ENCODE measurements at places on chromosomes 1 and 21.

DNA sequence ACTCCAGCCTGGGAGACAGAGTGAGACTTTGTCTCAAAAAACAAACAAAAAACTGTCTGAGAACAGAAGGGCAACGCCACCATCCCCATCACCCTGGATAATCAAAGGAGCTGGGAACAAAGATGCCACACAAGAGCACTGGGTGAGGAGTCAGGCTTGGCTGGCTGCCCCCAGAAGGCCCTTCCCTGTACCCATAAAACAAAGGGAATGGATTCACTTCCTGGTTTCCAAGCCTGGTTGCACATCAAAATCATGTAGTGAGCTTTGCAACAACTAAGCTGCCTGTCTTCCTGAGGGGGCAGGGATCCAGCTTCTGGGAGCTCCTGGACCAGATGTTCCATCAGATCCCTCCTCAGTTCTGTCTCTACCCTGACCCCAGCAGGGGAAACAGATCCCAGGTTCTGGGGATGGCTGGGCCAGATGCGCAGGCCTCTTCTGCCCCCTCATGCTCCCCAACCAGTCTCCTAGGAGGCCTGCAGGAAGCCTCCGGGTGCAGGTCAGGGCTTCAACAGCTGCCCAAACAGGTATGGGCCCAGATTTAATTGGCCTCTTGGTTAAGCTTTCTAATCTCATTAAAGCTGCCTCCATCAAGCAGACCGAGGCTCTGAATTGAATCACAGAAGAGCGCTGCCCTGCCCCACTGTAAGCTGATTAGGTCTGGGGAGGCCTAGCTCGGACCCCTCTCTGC lies 97.8 kb downstream of the MRPL37 start:
- no peak for DNase-seq

GRCh38 chr1:219160967-219161366 lies 12.7 kb upstream of the LYPLAL1 start:
- DNase-seq, result no peak

DNA sequence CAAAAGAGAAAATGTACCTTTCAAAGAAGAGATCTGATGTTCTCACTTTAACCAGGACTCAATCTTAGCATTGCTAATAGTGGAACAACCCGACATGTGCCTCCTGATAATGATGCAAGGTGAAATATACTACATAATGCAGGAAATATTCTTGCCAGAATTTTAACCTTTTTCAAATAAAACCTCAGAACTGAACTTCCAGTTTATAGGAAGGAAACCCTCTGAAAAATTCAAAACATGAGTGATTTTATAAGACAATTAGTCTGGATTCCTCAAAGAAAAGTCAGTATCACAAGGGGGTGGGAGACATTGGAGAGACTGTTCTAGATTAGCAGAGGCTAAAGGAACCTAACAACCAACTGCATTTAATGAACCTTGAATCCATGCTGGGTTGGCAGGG lies 18.1 kb downstream of the AHCYL1 start:
- DNase-seq, result no peak

DNA sequence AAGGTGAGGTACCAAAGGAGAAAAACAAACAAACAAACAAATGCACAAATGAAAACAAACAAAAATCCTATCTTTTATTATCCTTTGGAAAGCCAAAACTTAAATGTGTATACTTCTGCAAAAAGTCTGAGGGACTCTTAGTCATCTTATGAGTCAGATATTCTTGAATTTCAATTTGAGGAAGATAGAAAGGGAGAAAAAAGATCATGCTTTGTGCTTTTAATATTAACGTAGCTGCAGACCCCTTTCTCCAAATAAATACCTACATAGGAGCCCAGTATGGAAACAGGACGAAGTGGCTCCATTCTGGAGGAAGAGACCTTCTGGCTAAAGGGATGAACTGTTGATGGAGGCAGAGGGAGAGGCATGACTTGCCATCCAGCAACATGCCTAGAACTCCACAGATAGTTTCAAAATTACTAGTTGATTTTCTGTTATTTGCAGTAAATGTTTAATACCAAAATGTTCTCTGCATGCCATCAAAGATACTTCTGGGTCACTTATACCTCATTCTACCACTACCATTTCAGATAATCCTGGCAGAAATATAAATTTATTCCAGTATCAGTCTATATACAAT lies 25.4 kb downstream of the NUP210L start:
- DNase-seq, result no peak

- DNase-seq, result no peak
Measured at GRCh38 chr1:225343618-225344017, 84.2 kb downstream of the LBR start.

DNA sequence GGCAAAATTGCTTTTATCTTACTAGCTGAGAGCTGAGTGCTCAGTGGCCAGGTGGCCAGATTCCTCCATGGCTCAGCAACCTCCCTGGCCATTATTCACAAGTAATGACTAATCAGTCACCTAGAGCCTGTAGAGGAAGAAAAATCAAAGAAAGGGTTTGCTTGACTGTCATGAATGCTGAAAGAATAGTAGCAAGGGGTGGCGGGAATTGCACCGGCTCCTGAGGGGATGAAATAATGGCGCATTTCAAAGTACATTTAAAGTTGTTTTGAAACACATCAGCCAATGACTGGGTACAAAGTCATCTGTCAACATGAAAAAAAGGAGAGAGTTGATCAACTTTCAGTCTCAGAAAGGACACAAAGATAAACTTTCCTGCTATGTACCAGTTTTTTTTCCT lies 99.5 kb downstream of the OMA1 start:
- DNase-seq, result no peak

Measured in AG09309 (cell line).